Fibroblast of skin of left quadriceps (primary cell): ENCODE measurements at places on chromosomes 16 and 17.

DNA sequence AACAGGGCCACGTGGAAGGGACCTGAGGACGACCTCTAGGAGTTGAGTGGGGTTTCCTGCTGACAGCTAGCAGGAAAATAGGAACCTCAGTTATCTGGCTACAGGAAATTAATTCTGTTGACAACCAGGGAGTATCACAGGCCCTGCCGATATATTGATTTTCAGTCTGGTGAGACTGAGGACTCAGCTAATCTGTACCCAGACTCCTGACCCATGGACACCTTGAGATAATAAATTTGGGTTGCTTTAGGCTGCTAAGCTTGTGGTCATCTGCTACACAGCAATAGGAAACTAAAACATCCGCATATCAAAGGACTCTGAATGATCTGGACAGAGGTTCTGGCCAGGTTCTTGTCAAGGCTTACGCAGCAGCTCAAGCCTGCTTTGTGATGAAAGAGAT is 80.8 kb upstream of the CNEP1R1 start:
- no peak for DNase-seq

- DNase-seq = no peak
Measured at GRCh38 chr17:29430275-29430674, 40.1 kb downstream of the TAOK1 start.

- no peak for DNase-seq
Measured at GRCh38 chr17:54455251-54455868, 445.3 kb upstream of the TOM1L1 start.

- DNase-seq = no peak
Measured at GRCh38 chr17:33054412-33054811, 62.8 kb downstream of the SPACA3 start.
